Stimulated activated CD4-positive, alpha-beta T cell treated with anti-CD3 and anti-CD28 coated beads, Interleukin-15, amount 100 ng/mL, for 1 hour (primary cell): ENCODE measurements at places on chromosomes 11 and 22.

- DNase-seq: no peak
Observed at GRCh38 chr11:116225784-116226585, 546.8 kb downstream of the BUD13 start.

- DNase-seq: no peak
Observed at GRCh38 chr11:116532066-116532465, 240.7 kb downstream of the BUD13 start.

DNA sequence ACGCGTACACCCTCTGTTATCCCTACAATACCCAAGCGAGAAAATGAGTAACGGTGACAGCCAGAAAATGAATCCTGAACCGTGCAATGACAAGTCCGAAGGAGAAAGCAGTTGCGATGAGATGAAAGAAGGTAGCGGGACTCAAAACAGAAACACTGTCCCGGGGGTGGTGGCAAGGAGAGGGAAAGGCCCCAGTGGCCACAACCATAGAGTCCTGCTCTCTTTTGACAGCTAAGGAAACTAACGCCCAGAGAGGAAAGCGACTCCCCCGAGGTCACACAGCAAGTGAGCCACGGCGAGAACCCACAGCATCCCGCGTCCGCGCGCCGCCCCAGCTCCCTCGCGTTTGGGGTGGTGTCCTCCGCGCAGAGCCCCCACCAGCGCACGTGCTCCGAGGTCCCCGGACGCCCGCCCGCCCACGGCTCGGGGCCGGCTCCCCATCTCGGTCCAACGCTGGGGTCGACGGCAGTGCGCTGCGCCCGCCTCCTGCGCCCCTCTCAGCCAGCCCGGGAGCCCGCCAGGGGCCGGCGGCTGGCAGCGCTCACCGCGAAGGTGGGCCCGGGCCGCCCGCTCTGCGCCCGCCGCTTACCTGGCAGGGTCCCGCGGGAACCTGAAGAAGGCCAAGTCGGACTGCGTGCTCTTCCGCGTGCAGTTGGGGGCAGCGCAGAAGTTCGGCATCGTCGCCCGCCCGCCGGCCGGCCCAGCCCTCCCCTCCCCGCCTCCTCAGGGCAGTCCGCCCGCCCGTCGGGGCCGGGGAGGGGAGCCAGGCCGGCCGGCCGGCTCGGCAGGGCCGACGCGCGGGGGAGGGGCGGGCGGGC lies 564 bp downstream of the THAP12 start:
- DNase-seq: peak; percentile 40

- no peak for DNase-seq
Observed at GRCh38 chr22:48316257-48317250, 1511.1 kb downstream of the BRD1 start.

DNA sequence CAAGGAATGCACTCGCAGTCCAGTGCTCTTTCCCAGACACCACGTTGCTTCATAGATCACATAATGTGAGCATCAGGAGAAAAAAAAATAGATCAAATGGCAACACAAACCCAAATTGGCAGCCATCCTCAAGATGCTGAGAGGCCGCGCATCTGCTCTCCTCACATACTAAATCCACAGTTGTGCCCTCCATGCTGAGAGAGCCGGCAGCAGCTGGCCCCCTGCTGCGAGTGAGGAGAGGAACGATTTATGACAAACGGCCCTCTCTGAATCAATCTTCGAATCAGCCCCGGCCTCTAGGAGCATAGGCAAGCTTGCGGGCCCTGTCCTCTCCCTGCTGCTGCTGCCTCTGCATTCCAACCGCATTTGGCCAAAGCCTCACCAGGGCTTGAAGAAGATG lies 159.9 kb upstream of the TENM4 start:
- no peak for DNase-seq

GRCh38 chr11:121417055-121417551 lies 35.0 kb upstream of the SORL1 start:
- DNase-seq: no peak

DNA sequence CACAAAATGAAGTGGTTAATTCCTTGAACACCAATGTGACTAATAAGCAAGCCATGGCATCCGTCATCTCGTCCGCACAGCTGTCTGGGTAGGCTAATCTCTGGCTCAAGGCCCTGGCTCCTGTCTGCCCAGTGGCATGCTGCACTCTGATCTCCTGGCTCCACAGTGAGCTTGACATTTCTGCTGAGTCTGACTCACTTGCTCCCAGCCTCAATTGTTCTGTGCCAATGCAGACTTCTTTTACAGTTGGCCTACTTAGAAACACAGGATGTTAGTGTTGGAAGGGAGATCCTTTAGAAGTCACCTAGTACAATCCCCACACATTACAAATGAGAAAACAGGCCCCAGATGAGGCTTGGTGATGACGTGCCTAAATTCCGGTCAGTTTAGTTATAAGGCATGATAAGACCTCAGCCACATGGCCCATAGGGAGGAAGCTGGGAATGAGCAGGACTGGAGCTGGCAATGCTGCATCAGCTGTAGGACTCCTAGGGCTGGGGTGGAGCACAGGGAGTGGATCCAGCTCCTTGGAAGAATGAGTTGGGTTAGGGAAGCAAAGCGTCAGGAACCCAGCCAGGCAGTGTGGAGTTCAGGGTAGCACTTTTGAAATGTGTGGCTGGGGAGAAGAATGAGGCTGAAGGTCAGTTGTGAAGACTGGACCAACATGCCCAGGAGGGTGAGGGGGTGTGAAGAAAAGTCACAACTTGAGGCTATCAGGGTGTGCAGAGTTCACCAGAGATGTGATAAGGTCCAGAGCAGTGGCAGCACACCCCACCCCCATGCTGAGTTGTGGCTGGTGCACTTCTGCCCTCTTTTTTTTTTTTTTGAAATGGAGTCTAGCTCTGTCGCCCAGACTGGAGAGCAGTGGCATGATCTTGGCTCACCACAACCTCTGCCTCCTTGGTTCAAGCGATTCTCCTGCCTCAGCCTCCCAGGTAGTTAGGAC lies 70.2 kb upstream of the EED start:
- no peak for DNase-seq

GRCh38 chr11:9651899-9652748 lies 11.8 kb upstream of the SWAP70 start:
- DNase-seq: no peak

DNA sequence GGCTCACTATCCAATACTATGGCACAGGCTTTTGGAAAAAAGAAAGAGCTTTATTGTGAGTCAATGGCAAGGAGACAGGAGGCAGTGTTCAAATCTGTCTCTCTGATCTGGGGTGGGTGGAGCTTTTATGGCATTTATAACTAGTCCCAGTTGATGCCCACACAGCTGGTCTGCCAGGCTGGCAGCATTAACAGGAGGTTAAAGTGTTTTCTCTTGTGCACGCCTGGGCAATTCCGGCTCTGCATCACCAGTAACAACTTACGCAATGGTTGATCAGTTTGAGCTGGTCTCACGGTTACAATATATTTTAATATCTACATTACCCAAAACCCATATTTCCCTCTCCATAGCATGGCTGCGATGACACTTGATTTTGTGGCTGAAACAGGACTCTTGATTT lies 15.1 kb upstream of the SMIM38 start:
- DNase-seq: no peak

- no peak for DNase-seq
Observed at GRCh38 chr11:118417801-118418200, 16.4 kb downstream of the ATP5MG start.

DNA sequence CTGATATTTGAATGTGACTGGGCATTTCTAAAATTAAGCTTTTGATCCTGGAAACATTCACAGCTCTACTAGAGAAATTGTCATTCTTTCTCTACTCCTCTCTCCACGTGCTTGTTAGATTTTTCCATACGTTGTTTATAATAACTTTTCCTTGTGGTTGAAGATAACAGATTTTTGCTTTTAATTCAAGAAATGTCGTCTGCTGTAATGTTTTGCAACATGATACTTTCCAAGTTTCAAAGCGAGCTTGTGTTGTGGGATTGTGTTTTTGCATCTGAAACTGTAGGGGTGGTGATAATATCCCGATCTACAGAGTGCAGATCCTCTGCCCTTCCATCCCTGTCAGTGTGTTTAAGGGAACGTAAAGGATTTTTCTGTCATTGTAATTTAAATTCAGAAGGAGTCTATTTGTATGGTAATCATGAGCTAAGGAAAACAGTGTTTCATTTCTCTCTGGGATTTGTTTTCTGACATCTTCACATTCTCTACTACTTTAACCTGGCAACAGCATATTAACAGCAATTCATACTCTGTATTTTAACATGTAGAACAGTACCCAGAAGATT lies 321.4 kb downstream of the FAT3 start:
- no peak for DNase-seq

GRCh38 chr11:62353841-62354240 lies 16.6 kb downstream of the ASRGL1 start:
- no peak for DNase-seq

- DNase-seq: no peak
Observed at GRCh38 chr11:95138448-95138847, 48.8 kb downstream of the ENDOD1 start.

DNA sequence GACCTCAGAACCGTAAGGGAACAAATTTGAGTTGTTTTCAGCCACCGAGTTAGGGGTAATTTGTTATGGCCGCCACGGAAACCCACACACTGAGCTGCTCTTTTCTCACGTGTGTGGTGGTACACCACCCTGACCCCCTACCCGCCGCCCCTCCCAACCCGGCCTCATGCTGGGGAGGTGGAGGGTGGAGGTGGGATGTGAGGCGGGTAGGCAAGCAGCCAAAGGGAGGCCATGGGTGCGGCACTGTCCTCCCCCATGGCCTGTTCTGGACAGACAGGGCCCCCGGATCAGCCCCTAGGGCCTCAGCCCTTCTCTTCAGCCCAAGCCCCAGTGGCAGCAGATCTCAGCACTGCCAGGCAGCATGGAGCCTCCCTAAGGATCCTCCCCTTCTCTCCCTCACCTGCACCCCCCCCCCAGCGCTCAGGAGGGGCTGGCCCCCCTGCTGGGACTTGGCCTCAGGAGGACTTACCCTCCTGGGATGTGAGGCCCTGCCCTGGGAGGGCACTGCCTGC lies 7.9 kb downstream of the PRR5 start:
- DNase-seq: no peak
